ENCODE measurements at places on chromosomes 1 and 21.
A peak's percentile ranks its signal among the peaks of the same experiment; 100 is the strongest.

- no peak for DNase-seq
These were observed 9.9 kb upstream of the CLSTN1 start for GRCh38 chr1:9833632-9834031.

- DNase-seq, result peak; percentile 91
These were observed 1.3 kb downstream of the FCGR2A start for GRCh38 chr1:161506336-161507223.

- no peak for DNase-seq
These were observed 95.0 kb downstream of the EPHB2 start for GRCh38 chr1:22805672-22806038.

DNA sequence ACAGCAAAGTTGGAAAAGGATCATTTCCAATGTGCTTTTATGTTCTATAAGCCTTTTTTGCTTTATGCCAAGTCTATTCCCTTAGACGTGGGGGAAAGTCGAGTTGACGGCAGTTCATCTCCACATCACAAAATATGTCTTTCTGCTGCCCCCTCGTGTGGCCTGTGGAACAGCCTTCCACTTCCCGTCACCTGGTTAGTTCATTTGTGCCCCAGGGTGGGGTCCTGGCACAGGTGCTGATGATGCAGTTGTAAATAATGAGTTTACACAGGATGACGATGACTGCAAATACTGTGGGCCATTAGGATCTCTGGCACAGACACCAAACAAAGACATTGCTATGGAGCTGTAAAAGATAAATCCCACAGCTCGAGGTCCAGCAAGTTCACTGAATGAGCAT, 10.0 kb upstream of the OTUD3 start:
- DNase-seq, result no peak

DNA sequence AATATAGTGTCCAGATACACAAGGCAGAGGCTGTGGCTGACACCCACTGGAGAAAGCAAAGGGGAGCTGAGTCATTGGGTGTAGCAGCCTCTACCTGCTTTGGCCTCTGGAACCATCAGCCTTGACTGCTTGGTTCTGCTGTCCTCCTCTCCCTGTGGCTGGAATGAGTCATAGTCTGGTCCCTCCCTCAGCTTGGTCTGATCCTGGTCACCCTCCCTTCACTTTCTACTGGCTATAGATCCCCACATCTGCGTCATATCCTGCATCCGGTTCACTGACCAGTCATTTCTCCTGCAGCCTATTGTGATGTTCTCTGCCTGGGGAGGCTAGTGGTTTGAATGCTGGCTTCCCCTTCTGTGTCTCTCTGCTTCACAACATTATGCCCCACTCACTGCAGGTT, 372.8 kb upstream of the DAB1 start:
- peak; percentile 6 for DNase-seq

DNA sequence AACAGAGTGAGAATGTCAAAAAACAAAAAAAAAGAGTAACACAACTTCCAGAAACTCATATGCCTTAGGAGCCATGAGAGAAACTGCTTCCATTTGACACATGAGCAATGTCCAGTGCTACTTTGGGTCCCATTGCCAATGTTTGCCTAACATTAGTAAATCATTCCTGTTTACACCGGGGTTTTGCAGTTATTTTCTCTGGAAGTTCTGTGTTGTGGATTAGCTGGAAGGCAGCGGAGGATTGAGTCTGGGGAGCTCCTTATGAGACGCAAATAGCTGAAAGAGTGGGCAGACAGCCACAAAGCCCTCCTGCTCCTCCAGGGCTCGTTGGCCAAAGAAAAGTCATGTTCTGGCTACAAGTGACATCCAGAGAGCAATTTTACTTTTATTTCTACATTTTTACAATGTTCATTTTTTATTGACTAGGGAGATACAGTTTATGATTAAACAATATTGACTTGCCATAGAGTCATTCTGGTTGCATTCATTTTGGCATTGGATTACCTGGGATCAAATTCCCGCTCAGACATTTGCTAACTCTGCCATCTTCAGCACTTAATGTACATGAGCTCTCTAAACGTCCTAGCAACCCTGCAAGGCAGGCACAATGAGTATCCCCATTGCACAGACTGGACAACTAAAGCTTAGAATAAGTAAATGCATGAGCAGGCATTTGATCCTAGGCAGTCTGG, 66.4 kb upstream of the GALNT2 start:
- DNase-seq, result no peak

GRCh38 chr1:196399713-196400112, 208.5 kb downstream of the KCNT2 start:
- DNase-seq, result peak; percentile 52

GRCh38 chr1:30088594-30088993, 634.8 kb downstream of the MATN1 start:
- DNase-seq, result no peak

DNA sequence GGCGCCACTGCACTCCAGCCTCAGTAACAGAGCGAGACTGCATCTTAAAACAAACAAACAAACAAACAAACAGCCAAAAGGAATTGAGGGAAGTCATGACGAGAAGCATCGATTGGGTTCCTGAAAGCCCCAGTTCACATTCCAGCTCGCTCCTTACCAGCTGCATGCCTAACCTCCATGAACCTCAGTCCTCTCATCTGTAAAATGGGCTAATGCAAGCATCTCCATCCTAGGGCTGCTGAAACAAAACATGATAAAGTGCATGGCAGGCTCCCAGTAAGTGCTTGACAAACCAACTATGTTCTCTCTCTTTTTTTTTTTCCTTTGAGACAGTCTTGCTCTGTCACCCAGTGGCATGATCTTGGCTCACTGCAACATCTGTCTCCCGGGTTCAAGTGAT, 79.7 kb upstream of the DISP3 start:
- no peak for DNase-seq

GRCh38 chr1:1479547-1480487, 8.3 kb downstream of the ATAD3B start:
- no peak for DNase-seq

DNA sequence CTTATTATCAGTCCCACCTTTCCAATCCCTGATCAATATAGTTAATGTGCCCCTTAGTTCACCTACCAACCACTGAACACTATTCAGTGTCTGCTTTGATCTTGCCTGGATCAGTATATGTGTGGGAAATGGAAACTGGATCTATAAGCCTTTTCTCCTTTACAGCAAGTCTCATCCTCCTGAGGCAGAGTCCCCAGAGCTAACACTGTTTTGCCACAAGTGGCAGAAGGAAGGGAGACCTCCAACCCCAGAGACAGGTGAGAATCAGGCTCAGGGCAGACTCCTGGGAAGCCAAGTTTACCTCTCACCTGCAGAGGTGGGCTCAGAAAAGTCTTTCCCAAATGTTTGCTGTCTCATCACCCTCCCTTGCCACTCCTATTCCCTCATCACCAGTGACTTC, at the start of gene OR6N2:
Gene OR6N2, minus strand, starts transcription at position 101 of the 400 bp plus-strand sequence. CDS start 3,569 bp downstream, outside the sequence.
- DNase-seq, result no peak

DNA sequence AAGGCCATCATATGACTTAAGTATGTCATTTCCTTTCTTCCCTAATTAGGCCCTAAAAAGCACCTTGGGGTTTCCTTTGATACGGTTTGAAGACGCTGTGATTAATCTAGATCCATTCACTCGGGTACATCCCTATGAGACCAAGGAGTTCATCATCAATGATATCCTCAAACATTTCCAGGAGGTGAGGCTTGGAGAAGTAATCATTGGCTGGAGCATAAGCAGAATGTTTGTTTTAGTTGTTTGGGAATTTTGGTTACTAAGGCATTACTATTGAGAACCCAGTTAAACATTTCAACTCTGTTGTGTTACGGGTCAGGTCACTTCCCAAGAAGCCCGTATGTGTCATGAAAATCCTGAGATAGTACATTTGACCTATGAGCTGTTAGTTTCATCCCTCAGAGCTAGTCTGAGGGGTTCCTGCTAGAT, 185.2 kb downstream of the VPS13D start:
- DNase-seq, result peak; percentile 76

GRCh38 chr1:200354243-200354642, 55.6 kb downstream of the ZNF281 start:
- peak; percentile 61 for DNase-seq

DNA sequence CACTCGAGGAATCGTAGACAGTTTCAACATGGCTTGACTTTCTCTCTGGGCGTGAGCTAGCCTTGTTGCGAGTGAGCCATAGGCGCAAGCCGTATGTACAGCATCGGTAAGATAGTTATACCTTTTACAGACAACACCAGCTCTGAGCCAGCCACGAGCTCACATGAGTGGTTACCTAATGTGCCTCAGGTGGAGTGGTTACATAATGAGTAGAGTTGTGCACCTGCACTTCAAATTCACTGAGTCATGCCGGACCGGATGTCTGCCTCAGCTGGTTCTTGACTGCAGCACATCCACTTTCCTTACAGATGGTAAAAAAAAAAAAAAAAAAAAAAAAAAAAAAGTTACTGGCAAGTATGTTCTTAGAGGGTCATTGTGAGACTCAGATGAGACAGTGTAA, 360.4 kb upstream of the NR5A2 start:
- DNase-seq, result no peak

- no peak for DNase-seq
These were observed 24.9 kb downstream of the DENND1B start for GRCh38 chr1:197750366-197750765.

GRCh38 chr1:92315766-92316599, 17.1 kb downstream of the RPAP2 start:
- no peak for DNase-seq

GRCh38 chr1:181061891-181062835, 26.3 kb upstream of the IER5 start:
- DNase-seq, result no peak

Data from iris pigment epithelial cell (primary cell).